ENCODE measurements at places on chromosomes 4 and X.

- no peak for DNase-seq
Observed at GRCh38 chr4:170581969-170582368, 492.2 kb upstream of the AADAT start.

- DNase-seq: no peak
Observed at GRCh38 chr4:92059615-92060014, 244.2 kb upstream of the GRID2 start.

- no peak for DNase-seq
Observed at GRCh38 chr4:143202824-143203223, 18.1 kb downstream of the USP38 start.

DNA sequence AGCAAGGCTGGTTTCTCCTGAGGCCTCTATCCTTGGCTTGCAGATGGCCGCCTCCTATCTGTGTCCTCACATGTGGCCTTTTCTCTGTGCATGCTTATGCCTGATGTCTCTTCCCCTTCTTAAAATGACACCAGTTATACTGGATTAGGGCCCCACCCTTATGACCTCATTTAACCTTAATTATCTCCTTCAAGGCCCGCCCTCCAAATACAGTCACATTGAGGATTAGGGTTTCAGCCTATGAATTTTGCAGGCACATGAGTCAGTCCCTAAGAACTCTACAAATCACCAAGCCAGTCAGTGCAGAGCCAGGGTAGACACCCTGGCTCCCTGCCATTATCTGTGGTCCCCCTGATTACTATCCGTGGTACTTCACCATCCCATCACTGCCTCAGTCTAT, 51.6 kb downstream of the MAML3 start:
- no peak for DNase-seq

DNA sequence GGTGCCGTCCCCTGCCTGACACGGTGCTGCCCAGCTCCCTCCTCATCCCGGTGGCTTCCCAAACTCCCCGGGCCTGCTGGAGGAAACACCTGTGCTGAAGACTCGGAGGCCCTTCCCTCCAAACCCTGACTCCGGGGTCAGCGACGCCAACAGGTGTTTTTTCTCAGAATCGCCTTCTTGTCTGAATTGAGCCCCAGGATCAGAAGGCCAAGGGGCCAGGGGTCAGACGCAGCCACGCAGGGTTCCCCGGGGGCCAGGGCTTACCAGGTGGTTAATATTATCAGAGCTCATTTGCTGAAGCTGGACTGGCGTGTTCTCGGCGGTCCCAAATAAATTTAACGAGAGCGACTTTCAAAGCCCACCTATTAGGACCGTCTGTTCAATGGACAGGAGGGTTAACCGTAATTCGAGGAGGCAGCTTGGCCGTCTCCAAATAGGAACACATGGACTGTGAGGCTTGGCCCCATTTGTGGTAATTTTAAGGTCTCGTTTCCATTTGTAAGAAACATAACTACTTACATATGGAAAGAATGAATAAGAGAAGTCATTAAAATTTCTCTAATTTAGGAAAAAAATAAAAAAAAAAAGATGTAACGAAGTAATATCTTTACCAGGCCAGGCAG, 239.3 kb downstream of the CRLF2 start:
- DNase-seq: no peak

Data from germinal center (tissue), 1 donor.